Stimulated activated CD8-positive, alpha-beta memory T cell treated with anti-CD3 and anti-CD28 coated beads, Interleukin-7, amount 100 ng/mL, for 1 hour (primary cell): ENCODE measurements at places on chromosomes 3 and 15.

DNA sequence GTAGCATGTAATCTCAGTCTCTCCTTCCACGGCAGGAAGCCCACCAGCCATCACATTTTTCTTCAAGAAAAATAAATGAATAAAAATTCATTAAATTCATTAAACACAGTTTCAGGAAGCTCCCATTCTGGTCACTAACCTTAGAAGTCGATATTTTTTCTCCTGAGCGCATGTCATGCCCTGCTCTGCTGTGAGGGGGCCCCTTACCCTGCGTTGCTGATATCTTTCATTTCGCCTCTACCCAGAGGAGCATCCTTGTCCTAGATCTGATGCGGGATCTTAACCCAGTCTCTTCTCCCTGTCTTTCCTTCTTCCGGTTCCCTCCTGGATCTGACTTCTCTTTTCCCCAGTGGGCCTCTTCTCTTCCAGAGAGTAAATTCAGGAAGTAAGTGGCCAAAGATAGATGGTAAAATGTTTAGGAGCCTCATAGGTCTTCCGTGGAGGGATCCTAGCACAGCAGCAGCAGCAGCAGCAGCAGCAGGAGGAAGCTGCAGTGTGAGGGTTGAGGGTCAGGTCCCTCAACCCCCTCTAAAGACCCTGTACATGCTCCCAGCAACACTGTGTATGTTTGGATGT is 1.4 kb upstream of the ILDR1 start:
- no peak for DNase-seq

GRCh38 chr3:73832426-73832825 is 207.7 kb upstream of the PDZRN3 start:
- no peak for DNase-seq

DNA sequence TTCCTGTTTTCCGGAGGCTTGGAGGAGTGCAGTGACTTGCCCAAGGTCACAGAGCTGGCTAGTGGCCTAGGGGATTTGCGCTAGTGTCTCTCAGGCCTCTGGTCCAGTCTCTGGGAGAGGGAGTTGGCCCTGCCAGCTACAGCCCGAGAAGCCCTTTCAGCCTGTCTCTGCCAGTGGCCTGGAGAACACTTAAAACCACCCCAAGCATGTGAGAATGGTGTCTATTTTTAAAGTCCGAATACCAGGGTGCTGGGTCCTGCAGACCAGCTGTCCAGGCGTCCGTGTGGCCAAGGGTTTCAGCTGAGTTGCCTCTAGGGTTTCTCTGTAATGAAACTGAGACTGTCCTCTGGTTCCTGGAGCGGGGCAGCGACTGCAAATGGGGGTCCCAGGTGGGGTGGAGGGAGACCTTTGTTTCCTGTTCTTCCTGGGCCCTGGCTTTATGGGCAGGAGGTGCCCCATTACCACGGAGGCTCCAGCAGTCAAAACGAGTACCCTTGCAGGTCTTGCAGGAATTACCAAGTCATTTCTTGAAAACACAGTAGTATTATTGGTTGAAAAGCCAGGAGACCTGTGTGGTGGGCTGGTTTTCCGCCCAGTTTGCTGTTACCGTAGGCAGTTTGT is 2.2 kb downstream of the CAND2 start:
- DNase-seq = no peak

DNA sequence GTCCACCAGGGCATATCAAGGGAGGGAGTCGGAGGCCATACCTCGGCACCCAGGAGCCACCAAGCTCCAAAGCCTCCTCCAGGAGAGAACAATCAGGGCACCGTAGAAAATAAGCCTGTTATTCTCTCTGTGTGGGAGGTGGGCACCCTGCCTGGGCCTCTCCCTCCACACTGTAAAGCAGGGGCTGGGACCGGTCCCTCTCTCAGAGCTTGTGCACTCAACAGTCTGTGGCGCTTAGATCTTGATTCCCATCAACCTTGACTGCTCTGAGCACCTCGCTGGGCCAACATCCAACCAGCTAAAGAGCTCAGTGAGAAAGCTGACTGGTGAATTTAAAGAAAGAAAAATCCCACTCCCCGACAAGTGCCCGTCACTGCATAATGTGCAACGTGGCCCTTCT is 53.0 kb downstream of the PCSK6 start:
- no peak for DNase-seq

- no peak for DNase-seq
Observed at GRCh38 chr3:128503164-128503651, 10.2 kb upstream of the GATA2 start.

GRCh38 chr3:191238321-191238817 is 39.3 kb downstream of the OSTN start:
- DNase-seq = no peak

DNA sequence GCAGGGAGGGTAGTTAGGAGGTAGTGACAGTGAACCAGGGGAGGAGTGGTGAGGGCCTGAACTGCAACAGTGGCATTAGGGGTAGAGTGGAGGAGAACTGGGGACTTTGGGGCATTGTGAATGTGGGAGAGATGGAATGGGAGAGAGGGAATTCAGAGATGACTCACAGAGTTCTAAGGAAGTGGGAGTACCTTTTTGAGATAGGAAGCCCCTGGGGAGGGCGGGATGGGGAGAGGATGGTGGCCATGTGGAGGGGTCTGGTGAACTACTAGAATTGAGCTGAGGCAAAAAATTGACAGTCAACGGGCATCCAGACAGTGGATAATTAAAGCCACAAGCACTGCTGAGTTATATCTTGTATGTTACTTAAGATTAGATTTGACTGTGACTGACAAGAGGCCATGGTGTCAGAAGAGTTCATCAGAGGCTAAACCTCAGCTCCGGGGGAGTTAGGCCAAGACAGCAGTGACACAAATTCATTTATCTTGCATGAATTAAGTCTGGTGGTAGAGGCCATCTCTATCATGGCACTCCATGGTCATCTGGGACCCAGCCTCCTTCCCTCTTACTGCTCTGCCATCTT is 34.0 kb downstream of the PLEKHO2 start:
- DNase-seq = no peak

- DNase-seq = no peak
Observed at GRCh38 chr3:119981386-119981785, 112.9 kb downstream of the GSK3B start.

DNA sequence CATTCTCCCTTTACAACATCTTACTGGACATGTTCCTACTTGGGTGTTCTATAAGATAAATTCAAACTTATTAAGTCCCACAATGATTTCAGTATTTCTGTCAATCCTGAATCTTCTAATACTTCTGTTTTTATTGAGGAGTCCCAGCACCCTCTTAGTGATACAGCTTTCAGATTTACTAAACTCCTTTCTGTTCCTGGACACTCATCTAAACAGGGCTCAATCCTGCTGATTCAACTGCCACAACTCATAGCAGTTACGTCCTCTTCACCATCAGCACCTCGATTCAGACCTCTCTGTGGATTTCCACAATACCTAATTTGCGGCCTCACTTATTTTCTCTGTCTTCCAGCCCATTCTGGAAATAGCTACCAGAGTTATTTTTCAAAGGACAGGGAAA is 101.6 kb downstream of the KCNMB2 start:
- no peak for DNase-seq

DNA sequence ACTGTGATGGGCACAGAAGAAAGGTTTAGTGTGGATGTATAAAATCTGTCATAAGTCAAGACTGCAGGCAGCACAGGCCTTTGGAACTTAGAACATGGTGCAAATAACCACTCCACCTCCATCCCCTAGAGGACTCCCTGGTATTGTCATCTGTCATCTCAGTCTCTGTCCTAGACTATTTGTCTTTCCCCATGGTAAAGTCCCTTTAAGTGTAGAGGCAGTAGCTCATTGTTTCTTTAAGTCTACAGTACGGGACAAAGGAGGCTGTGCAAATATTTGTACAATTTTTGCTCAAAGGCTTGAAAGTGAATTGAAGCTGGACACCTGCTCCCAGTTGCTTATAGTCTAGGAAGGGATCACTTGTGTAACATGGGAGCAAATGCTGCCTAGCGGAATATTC is 3.2 kb upstream of the PXYLP1 start:
- DNase-seq = no peak

GRCh38 chr3:176554264-176554663 is 643.0 kb downstream of the TBL1XR1 start:
- no peak for DNase-seq

DNA sequence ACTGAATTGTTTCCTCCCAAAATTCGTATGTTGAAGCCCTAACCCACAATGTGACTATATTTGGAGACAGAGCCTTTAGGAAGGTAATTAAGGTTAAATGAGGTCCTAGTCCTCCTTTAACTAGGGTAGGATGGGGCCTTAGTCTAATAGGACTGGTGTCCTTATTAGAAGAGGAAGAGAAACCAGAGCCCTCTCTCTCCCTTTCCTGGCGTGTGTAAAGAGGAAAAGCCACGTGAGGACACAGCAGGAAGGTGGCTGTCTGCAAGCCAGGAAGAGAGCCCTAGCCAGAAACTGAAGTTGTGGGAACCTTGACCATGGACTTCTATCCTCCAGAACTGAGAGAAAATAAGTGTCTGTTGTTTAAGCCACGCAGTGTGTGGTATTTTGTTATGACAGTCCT is 94.3 kb downstream of the OXNAD1 start:
- no peak for DNase-seq

- no peak for DNase-seq
Observed at GRCh38 chr15:75203908-75204263, 2.2 kb downstream of the C15orf39 start.

DNA sequence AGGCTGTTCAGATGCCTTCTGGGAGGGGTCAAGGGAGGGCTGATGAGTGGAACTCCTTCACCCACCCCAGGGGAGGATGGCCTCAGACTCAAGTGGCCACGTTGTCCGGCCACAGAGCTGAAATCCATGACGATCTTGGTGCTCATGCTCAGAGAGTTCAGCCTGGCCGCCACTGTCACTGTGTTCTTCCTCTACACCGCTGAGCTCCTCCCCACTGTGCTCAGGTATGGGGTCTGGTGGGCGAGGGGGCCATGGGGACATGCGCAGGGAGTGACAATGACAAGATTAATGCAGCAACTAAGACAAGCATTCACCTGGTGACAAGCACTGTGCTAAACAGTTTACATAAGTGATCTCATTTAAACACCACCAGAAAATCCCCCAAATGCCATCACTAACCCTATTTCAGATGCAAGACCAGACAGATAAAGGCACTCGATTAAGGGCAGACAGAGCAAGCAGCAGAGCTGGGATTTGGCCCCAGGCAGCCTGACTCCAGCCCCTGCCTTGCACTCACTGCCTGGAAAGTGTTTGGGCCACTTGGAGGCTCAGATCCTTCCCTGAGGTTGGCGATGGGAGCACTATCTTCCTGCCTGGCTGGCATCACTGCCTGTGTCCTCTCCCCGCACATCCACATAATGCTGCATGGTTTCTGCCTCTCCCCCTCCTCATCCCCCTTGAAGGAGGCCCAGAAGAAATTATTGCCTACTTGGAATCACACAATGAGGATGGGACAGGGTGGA is 30.9 kb upstream of the XYLB start:
- no peak for DNase-seq

DNA sequence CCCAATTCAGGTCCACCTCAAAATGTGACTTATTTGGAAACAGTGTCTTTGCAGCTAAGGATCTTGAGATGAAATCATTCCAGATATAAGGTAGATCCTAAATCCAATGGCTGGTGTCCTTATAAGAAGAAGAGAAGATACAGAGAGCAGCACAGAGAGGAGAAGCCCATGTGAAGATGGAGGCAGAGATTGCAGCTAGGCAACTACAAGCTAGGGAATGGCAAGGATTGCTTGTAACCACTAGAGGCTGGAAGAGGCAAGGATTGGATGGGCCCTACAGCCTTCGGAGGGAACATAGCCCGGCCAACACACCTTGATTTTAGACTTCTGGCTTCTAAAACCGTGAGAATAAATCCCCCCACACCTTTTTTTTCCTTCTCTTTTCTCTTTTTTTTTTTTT is 38.5 kb downstream of the SYN2 start:
- no peak for DNase-seq

- DNase-seq = no peak
Observed at GRCh38 chr3:34889641-34890040, 749.7 kb upstream of the ARPP21 start.

GRCh38 chr15:71440489-71441110 is 325.3 kb downstream of the THSD4 start:
- DNase-seq = no peak

DNA sequence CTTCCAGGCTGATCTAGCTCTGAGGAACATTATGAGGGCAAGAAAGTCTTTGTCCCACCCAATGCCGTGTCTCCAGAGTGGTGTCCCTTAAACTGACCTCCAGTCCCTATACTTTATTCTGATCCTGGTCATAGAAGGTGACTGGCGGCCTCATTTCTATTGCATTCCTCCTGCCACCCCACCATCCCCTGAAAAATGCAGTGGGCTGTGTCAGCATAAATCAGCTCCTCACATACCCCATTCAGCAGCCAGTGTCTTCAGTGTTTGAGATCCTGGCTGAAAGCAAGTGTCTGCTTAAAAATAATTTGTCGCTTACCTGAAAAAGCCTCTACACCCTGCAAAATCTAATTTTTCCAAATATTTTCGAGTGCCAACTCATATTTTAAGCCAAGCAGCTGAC is 346.1 kb downstream of the FEZF2 start:
- DNase-seq = no peak

DNA sequence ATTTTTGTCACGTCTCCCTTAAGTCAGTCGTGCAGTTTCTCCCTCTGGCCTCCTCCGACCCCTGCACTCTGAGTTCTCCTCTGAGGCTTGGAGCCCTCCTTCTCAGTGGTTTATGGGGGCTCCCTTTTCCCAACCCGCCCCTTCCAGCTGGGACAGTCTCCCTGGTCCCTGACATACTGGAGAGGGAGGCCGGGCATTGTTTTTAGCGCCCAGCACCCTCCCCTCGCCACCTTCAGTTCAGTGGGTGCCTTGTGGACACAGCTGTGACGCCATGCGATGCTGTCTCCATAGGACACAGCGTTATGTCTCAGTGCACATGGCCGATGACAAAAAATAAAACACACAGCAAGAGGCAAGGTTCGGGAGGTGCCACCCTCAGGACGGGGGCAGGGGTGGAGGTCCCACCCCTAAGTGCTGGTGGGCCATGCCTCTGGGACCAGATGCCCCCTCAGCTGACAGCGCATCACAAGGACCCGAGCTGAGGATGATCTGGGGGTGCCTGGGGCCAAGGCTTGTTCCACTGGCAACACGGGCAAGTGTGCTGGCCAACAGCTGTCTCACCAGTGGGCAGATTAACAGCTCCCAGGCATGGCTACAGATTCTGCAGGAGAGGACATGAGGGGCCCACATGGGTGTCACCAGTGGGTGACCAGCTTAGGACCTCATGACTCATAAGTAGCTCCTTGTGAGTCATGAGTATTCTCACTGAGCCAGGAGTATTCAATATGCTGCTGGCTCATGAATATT is 81.6 kb downstream of the PLXNA1 start:
- no peak for DNase-seq

- DNase-seq = no peak
Observed at GRCh38 chr3:132435911-132436425, 18.7 kb downstream of the DNAJC13 start.

- DNase-seq = no peak
Observed at GRCh38 chr15:73934281-73934680, 8.0 kb downstream of the LOXL1 start.

DNA sequence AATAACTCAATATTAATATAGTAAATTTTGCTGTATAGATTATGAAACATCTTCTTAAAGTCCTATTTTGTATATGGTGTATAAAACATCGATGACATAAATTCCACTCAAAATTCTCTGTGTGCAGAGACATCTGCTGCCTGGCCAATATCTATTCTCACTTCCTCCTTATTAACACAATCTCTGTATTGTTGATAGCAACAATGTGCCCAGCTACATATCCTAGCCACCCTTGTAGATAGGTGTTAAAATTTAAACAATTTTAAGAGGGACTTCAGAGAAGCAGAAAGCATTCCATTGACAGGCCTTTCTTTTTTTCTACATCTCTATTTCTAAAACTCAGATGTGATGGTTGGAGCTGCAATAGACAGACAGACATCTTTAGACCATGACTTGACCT is 72.3 kb downstream of the FGF12 start:
- no peak for DNase-seq

- no peak for DNase-seq
Observed at GRCh38 chr3:102031834-102032233, 182.5 kb downstream of the NFKBIZ start.
